Right renal pelvis (tissue), 4 donors: ENCODE measurements at places on chromosomes 6 and 20. TPM values are rescaled to one million over a fixed set of nuclear protein-coding genes. Genes with fewer than 3 reads are reported as not detected.

- no peak for DNase-seq
These were observed 276.3 kb downstream of the CD83 start for GRCh38 chr6:14393910-14394309.

DNA sequence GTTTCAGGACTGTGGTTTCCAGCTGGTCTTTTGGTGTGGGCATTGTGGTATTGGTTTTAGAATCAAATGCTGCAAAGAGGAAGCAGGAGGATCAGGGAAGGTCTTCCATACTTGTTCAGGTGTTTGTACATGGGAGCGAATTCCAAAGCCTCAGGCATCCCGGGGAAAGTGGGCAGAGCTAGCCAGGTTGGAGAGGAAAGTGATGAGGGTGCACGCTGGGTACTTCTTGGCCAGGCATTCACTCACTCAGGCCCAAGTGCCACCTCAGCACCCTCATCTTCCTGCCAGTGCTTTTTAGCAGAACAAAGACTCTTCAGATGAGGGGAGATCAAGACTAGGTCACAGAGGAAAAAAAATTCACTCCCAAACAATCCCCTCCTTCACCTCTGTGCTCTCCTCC is 241.1 kb upstream of the TBX18 start:
- no peak for DNase-seq

- no peak for DNase-seq
These were observed 370.7 kb upstream of the AGPAT4 start for GRCh38 chr6:161644521-161644920.

- no peak for DNase-seq
These were observed 174.5 kb downstream of the MRPL14 start for GRCh38 chr6:43952746-43953145.

GRCh38 chr6:133621751-133622150 is 267.2 kb upstream of the TCF21 start:
- no peak for DNase-seq

GRCh38 chr6:149642829-149643580 is 5.5 kb downstream of the KATNA1 start:
- DNase-seq = no peak

DNA sequence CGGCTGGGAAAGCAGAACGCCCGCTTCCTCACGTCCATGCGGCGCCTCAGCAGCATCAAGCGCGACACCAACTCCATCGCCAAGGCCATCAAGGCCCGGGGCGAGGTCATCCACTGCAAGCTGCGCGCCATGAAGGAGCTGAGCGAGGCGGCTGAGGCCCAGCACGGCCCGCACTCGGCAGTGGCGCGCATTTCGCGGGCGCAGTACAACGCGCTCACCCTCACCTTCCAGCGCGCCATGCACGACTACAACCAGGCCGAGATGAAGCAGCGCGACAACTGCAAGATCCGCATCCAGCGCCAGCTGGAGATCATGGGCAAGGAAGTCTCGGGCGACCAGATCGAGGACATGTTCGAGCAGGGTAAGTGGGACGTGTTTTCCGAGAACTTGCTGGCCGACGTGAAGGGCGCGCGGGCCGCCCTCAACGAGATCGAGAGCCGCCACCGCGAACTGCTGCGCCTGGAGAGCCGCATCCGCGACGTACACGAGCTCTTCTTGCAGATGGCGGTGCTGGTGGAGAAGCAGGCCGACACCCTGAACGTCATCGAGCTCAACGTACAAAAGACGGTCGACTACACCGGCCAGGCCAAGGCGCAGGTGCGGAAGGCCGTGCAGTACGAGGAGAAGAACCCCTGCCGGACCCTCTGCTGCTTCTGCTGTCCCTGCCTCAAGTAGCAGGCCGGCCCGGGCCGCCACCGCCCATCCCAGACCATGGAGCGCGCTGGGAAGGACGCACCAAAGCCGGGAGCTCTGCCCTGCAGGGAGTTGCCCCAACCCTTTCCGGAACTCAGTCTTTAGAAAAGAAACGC is 36.7 kb downstream of the STX11 start:
- DNase-seq = no peak

DNA sequence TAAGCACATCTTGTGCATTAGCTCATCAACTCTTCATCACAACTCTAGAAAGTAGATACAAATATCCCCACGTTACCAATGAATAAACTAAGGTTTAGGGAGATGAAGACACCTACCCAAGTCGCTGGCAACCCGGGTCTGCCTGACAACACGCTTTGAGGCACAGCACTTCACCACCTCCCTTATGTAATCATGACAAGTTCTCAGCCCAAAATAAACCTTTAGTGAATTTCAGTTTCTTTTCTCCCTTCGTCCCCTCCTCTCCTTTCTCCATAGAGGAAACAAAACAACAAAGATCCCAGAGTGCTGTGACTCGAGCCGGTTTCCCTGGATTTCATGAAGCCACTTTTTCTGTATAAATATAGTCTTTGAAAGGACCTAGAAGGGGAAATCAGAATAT is 105.4 kb downstream of the MAFB start:
- no peak for DNase-seq

- no peak for DNase-seq
These were observed 11.4 kb upstream of the PDE10A start for GRCh38 chr6:165674155-165675029.

DNA sequence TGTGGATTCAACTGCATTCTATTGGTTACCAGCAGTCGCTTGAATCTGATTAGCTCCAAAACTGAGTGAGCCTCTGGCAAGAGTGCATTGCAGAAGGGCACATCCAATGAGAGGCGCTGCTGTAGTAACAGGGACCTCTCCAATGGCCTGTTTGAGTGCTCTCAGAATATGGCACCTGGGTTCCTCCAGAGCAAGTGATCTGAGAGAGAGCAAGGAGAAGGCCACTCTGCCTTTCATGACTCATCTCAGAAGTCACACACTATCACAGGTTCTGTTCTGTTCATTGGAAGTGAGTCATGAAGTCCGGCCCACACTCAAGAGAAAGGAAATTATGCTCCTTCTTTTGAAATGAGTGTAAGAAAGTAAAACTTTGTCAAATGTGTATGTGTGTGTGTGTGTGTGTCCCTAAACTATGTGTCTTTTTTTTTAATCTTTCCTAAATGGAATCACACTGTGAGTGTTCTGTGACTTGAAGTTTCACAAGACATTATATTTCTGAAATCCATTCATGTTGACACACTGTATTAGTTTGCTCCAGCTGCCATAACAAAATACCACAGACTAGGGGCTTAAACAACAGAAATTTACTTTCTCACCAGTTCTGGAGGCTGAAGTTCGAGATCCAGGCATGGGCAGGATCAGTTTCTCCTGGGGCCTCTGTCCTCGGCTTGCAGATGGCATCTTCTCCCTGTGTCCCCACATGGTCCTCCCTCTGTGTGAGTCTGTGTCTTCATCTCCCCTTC is 138.3 kb upstream of the CDYL start:
- DNase-seq = no peak

- DNase-seq = no peak
These were observed 787 bp upstream of the PLAGL1 start for GRCh38 chr6:144008846-144009245.

DNA sequence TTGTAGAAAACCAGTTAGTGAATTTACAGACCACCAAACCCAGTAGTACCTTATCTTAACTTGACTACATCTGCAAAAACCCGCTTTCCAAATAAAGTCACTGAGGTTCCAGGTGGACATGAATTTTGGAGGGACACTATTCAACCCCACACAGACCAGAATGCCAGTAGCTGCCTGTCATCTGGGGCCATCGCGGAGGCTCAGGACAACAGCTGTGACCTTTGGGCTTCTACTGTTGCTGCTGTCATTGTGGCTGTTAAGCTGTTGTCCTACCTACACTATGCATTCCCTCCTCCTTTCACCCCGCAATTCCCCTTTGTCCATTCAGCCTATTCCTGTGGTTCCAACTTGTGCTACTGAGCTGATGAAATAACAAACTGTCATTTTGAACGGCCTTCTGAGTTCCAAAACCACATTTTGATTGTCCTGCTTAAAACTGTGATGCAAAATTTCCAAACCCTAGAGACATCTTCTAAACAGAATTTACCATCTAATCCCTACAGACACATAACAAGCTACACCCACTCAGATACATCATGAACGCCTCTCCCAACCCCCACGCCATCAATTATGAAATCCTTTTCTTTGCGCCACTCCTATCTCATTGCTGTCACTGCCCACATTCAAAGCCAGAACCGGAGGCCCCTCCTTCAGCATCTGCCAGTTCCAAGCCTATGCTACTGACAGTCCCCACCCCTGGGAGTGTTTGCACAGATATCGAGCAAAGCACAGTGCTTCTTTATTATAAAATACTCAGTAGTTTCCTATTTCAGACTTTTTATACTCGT is 125.0 kb downstream of the C6orf118 start:
- no peak for DNase-seq

DNA sequence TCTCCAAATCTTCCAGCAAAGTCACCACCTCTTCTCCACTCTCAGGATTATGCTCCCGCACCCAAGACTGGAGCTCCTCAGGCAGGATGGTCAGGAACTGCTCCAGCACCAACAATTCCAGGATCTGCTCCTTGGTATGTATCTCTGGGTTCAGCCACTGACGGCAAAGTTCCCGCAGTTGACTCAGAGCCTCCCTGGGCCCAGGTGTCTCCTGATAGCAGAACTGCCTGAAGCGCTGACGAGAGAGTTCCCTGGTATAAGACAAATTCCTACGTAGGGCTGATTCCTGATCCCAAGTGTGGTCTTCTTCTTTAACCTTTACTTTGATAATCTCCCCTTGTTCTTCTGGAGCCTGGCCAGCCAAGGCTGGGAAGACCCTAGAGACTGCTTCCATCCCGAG is 60.6 kb downstream of the GPX5 start:
- DNase-seq = no peak

GRCh38 chr6:70110126-70111022 is 192.5 kb downstream of the COL9A1 start:
- no peak for DNase-seq

DNA sequence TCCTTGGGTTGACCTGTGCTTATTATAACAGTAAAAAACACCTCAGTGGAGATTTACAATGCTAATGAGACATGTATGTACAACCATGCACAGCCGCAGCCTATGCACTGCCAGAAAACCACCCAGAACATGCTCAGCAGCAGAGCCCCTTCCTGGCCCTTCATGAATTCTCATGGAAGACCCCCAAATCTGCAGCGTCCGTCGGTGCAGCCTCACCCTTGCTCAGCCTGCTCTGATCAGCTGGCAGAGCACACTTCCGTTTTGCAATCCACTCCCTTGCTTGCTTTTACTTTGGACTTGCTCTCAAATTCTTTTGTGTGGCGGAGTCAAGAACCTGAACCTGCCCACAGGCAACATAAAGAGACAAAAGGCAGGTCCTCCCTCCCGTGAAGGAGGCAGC is 378.2 kb upstream of the SULF2 start:
- no peak for DNase-seq

DNA sequence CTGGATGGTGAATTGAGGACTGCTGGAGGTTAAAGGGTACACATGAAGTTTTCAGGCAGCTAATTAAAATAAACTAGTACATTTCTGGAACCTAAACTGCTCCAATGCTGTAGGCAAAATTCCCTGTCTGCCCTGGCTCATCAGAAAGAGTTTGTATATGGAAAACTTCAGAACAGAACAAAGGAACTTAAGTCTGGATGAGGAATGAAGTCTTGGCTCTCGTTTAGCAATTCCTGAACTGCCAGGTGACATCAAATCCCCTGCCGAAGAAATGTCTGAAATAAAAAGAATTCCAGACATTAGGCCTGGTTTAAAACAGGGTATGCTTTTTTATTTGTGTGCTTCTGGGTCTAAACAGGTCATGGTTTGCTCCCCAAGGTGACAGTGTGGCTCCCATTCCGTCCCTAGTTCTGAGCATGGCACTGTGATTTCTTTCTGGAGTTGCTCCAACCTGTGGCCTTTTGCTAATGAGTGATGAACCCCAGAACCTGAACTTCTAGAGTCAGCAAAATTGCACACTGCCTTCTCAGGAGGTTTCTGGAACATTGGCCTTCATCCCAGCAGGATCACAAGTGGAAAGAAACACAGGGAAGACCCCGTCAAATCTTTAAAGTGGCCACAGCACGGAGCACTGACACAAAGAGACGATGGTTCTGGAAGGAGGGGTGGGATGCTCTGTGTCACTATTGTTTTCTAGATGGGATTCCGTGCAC is 129.4 kb upstream of the NAA20 start:
- no peak for DNase-seq

DNA sequence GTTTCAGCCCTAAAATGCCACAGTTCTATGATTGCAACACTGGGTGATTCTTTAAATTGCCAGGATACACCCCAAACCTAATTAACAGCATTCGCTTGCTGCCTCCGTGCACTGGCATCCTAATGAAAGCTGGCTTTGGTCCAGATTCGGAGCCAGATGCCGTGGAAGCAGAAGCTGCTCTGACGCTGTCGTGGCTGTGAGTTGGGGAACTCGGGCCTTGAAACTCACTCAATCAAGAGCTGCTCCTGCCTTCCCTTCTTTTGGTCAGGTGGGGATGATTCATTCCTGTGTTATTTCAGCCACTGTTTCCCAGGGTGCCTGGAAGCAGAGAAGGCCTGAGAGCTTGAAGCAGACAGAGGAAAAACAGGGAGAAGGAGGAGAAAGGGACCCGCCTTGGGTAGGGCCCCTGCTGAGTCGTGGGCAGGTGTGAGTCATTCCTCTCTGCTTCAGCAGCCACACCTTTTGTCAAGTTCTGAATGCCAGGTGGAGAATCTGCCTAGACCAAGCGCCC is 36.2 kb upstream of the DSP start:
- peak; percentile 22 for DNase-seq

DNA sequence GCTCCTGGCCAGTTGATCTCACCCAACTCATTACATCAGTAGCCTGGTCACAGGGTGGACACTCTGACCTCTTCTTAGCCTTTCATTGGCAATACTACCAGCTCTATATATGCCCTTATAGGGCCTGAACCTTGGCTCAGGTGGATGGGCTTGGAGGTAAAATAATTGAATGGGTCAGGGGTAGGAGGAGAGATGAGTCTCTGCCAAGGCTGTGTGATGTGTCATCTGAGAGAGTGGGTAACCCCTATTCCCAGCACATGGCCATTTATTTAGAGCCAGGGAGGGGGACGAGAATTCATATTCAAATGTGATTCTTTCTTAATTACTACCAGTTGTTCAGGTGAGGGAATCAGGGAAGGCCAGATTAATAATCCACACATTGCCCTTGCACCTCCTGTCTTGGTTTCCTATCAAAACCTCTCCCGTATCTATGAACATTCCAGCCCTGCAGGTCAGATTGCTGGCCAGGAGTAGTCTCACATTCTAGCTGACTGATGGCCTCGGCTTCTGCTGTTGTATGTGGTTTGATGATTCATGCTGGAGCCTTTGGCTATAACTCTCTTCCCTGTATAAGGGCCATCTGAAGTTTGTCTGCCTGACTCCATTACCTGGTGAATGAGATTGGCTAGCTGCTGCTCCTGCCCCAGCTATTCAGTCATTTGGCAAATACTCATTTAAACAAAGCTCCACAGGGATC is 13.4 kb downstream of the C20orf173 start:
- no peak for DNase-seq

- DNase-seq = no peak
These were observed 123.2 kb downstream of the PRND start for GRCh38 chr20:4844751-4845465.

MYCT1 gene
- 16.3 TPM for polyA plus RNA-seq

UBR2 gene
- 27.2 TPM for polyA plus RNA-seq

PNRC1 gene
- 130 TPM for polyA plus RNA-seq

OR2H2 gene
- polyA plus RNA-seq = 0.12 TPM

BYSL gene
- 26.3 TPM for polyA plus RNA-seq

MYBL2 gene
- polyA plus RNA-seq = 25.8 TPM

EPPIN gene
- 0.12 TPM for polyA plus RNA-seq

METTL24 gene
- 17.3 TPM for polyA plus RNA-seq

EDN3 gene
- polyA plus RNA-seq = 7.1 TPM

SLA2 gene
- polyA plus RNA-seq = 0.42 TPM
